ENCODE measurements at places on chromosomes 13 and 19.

DNA sequence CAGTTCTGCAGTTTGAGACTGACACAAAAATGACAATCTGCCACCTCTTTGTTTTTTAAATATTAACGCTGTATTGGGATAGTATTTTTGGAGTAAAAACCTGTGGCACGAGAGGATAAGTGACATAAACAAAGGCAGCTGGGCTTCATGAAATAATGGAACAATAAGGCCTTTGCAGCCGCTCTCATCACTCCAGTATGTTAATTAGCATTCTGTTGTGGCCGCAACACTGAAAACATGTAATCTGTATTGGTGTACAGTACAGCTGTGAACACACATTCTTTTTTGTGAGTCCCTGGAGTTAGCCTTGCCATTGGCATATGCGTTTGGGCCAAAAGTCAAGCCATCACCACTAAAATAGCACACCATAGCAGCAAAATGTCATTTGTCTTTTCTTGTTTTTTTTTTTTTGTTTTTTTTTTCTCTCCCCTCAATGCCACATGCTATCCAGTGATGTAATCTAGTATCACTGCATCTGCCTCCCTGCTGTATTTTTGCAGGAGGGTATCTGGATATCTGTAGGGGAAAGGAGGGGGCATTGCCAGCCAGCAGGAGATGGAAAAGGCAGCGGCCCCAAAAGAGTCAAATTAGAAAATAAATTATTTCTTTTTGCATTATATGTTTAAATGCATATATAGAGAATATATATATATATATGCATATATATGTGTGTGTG is 885 bp upstream of the ZNF536 start:
- DNase-seq, result no peak

DNA sequence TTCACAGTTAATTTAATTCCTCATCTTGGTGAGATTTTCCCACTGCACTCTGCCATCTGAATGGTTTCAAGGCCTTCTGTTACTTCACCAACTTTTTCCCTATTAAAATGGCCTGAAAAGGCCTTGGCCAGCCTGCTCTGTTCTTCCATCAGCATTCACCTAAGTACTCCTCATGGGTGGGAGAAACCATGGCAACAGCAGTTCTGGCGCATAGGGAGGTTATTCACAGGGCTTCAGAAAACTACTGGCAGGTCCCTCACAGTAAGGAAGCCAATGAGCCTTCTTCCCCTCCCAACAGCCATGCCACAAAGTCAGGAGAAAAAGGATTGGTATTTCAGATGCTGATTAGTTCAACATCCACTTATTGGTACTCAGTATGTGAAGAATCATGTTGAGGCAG is 17.2 kb upstream of the GJB2 start:
- no peak for DNase-seq

DNA sequence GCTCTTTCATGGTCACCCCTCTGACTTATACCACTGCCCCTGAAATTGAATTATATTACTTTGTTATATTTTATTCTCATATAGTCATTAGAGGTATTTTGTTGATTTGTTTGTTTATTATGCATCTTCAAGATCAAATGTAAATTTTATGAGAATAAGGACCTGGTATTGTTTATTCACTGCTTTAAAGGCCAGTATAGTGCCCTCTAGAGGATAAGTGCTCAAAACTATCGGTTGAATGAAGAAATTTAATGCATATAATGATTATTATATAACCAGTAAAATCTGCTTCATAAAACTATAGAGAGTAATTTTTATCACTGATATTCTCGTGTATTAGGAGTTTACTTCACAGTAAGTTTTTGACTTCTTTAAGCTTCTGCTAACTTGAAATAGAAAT is 1401.9 kb downstream of the SLITRK1 start:
- no peak for DNase-seq

- DNase-seq, result no peak
Measured at GRCh38 chr19:37893845-37894575, 12.4 kb downstream of the WDR87 start.

DNA sequence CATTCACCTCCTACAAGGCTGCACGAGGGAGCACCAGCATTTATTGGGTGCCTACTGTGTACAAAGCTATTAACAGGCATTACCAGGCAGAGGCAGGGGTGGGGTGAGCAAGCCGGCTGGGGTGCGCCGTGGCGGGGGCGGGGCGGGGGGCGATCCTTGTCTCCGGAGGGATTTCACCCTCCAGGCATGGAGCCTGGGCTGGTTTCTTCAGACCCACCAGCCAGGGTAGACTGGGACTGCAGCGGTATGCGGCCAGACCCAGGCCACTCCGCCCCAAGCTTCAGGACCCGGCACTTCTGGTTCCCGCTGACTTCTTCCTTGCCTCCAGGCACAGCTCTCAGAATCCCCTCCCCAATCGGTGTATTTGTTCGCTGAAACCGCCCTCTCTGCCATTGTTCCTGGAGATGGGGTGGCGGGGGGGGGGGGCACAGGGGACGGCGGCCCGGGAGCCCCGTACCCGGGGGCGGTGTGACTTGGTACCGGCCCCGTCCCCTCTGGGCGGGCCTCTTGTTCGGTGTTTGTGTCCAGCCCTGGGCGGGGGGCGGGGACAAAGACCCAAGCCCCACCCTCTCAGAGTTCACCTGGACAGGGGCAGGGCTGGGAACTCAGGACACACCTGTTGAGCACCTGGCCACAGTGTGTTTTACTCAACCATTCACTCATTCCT is 14.4 kb downstream of the TJP3 start:
- no peak for DNase-seq

All from DMS 273 treated with DMSO at 0.1 percent for 48 hours (cell line).